ENCODE measurements at places on chromosomes 1 and 21. TPM values are rescaled to one million over a fixed set of nuclear protein-coding genes. Genes with fewer than 3 reads are reported as not detected.

GRCh38 chr1:31762726-31763670 is 1.1 kb downstream of the ADGRB2 start:
- no peak for DNase-seq

DNA sequence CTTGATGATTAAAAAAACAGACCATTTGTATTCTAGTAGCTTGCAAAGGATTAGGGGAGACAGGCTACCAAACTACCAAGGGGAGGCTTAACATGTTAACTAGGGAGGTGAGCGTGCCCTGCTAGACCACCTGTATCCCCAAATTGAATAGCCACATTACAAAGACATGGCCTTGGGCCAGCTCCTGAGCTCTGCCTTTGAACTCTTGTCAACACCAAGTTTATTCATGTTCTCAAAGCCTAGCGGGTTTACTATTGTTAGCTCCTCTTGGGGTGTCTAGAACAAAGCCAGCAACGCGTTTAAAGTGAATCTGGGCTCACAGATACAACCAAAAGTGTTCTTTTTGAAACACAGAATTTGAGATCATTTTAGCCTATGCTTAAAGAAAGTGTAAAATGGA is 36.3 kb downstream of the SMYD2 start:
- no peak for DNase-seq

DNA sequence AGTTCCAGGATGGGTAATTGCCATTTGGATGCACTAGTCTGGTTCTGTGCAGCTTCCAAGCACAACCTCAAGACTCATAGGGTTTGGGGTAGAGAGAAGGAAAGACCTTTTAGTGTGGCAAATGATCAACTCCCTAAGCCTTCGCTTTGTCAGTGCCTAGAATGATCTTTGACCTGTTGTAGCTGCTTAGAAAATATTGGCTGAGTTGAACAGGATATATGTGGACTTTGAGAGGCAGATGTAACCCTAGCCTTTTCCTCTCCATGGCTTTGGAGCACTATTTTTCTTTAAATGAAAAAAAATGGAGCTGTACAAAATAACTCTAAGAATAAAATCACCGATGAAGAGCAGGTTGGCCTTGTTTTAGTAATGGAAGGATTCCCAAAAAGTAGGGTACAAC is 41.7 kb downstream of the HLX start:
- no peak for DNase-seq

- DNase-seq = no peak
These were observed 22.5 kb upstream of the DMBX1 start for GRCh38 chr1:46467183-46467504.

DNA sequence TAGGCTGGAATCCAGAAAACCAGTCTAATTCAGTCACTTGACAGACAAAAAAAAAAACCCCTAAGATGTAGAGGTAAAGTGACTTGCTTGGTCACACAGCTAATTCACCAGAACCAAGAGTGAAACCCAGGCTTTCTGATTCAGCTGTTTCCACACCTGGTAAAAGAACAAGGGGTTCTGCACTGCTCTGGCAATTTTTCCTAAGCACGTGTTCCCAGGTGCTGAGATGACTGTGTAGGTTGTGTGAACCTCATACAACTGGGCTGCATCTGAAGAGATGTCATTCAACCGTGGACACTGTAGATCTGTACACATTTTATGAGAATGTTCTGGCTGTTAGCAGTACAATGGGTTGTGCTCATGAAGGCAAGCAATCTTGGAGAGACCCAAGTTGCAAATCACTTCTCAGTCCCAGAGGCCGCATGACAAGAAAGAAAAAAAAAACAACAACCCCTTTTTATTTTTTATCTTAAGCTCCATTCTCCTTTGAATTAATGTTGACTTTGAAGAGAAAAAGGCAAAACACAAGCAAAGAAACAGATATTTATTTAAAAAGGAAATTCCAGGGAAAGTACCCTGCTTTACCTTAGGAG is 95.4 kb downstream of the INTS7 start:
- no peak for DNase-seq

DNA sequence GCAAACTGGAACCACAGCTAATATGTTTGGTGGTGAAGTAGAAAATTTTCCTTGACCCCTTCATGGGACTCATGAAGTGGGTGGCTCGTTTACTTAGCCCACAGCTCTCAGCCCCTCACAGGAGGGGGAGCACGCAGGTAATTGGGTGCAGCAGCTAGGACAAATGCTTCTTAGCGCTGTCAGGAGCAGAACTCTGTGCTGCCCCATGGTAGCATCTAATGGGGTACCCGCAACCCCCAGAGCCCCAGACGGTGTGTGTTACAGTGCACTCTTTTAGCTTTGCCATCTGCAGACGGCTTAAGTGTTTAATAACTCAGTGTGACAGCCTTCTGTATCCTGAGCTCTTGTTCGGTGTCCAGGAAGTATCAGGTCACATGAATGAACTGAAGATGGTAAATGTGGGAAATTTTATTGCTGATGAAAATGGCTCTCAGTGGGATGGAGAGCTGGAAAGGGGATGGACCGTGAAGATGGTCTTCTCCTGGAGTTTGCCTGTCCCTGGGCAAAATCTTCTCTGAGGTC is 189.6 kb upstream of the ZRANB2 start:
- no peak for DNase-seq

DNA sequence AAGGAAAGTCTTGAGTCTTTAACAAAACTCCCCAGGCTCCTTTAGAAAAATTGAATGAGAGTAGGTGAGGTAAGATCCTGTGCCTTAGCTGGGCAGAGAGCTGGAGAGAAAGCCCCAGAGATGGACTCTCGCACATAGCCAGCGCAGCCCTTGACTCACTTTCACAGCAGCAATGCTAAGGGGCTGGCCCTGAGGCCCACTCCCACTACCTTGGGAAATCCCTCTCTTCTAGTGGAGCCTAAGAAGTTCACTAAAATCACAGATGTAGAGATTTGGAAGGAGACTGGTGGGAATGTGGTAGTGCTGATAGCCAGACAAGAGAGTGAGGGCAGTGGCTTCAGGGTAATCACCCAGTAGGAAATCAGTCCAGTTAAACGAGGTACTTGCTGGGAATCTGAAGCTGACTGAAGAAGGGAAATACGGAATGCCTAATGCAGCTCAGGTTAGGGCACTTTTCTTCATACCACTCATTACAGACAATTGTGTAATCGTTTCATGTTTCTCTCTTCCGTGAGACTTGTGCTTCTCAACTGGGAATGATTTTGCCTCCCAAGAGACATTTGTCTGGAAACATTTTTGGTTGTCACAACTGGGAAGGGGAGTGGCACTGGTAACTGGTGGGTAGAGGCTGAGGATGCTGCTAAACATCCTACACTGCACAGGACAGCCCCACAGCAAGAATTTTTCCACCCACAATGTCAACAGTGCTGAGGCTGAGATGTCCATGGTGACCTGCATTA is 42.4 kb upstream of the LRRC8C start:
- DNase-seq = no peak

GRCh38 chr1:98056781-98057180 is 135.9 kb upstream of the DPYD start:
- no peak for DNase-seq

DNA sequence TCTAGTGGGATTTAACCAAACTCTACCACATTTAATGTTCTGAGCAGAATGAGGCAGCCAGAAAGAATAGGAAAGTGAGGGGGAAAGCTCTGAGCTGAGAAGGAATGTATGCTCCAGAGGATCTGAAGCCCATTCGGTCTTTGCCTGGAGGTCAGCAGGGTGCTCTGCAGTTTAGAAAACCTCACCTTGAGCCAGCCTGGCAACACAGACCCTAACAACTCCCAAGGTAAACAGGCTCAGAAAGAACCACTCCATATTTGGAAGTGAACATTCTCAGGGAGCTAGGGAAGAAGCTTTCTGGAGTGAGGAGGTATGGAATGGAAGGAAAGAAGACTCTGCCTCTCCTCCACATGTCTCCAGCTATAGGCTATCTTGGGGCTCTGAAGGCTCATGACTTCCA is 398.8 kb downstream of the SEC16B start:
- no peak for DNase-seq

DNA sequence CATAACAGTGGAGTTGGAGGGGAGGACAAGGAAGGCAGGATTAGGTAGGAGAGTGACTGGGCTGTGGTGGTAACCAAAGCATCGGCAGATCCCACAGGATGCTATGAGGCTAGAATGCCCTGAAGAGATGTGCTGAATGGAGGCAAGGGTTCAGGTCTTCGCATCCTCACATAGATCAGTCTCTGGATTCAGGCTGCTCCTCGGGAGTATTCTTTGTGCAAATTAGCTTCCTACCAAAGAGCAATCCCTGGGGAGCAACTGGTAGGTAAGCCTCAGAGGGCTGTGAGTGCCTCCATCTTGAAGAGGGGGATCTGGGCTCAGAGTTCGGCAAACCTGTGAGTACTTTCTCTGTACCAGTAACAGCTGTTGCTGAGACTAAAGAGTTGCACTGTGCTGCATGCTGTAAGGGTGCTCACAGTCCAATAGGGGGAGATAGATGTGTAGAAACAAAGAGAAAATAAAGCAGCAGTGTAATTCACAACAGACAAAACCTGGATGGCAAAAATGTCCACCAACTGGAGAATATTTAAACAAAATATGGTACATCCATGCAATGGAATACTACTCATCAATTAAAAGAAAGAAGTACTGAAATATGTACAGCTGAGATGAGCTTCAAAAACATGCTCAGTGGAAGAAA is 322.4 kb upstream of the DEPDC1 start:
- DNase-seq = no peak

- DNase-seq = no peak
These were observed 3.6 kb downstream of the WDTC1 start for GRCh38 chr1:27238032-27238431.

The ATP1A4 gene
- total RNA-seq = not detected

The RNU1-3 gene
- under 0.01 TPM for total RNA-seq

The PAFAH2 gene
- 8.4 TPM for total RNA-seq

The GPX7 gene
- total RNA-seq = 14.4 TPM

All from omental fat pad (tissue), 4 donors.